ENCODE measurements at places on chromosomes 11 and 22. TPM values are rescaled to one million over a fixed set of nuclear protein-coding genes. Genes with fewer than 3 reads are reported as not detected.

TOB2 gene
- 39.2 TPM for total RNA-seq

ARHGEF17 gene
- 67.6 TPM for total RNA-seq

SAA1 gene
- not detected for total RNA-seq

OR8G5 gene
- not detected for total RNA-seq

RASSF10 gene
- not detected for total RNA-seq
